ENCODE measurements at places on chromosomes 1 and 21.

GRCh38 chr1:69842326-69842725 is 274.6 kb downstream of the LRRC7 start:
- DNase-seq: no peak

DNA sequence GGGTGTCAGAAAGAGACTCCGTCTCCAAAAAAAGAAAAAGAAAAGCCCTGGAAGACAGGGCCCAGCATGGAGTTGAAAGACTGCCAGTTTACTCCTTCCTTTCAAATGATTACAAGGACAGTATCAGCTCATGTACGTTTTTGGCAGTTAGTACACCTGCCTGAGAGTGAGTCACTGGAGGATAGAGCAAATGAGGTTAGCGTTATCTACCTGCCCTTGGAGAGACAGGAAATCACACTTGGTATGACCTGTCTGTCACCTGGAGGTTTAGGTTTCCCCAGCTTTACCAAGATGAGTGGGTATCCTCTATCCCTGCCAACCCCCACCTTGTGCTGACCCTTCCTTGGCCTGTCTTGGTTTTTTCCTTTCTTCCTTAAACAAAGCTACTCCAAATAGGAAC is 96.8 kb upstream of the BMP8A start:
- DNase-seq: peak; percentile 22

GRCh38 chr1:90347366-90347765 is 352.5 kb downstream of the ZNF326 start:
- DNase-seq: no peak

- no peak for DNase-seq
These were observed 52.8 kb upstream of the ADGRL4 start for GRCh38 chr1:79059341-79059740.

- no peak for DNase-seq
These were observed 377.3 kb upstream of the NFIA start for GRCh38 chr1:60705026-60705425.

- DNase-seq: no peak
These were observed 65.2 kb upstream of the MARK1 start for GRCh38 chr1:220462752-220463151.

- no peak for DNase-seq
These were observed 152.4 kb downstream of the GRIK1 start for GRCh38 chr21:29787361-29787909.

All from central memory CD8-positive, alpha-beta T cell (primary cell).